ENCODE measurements at places on chromosomes 4 and X.

DNA sequence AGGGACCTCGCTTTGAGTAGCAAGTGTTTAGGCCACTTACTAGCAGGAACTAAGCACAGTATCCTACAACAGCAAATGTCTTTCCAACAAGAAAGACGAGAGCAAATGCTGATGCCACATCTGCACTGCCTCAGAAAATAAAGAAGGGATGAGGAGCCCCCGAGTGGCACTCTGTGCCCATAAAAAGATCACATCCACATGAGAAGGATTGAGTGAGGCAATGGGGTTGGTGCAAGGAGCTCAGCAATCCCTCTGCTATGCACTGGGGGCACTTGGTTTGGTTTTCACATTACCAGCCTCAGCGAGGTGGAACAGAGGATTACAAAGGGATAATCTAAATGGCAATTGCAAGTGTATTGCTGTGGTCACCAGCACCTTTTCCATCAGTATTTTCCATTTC lies 252.8 kb upstream of the SLC7A11 start:
- no peak for DNase-seq

GRCh38 chr4:55879224-55879623 lies 25.8 kb downstream of the EXOC1 start:
- DNase-seq, result no peak

GRCh38 chr4:2330091-2331042 lies 68.5 kb upstream of the MXD4 start:
- DNase-seq, result no peak

- DNase-seq, result peak; percentile 25
These were observed at the start of gene USP11 for GRCh38 chrX:47232803-47233332. TSS of gene USP11 (plus strand) at chrX:47233009. CDS start at chrX:47233044, 35 bp downstream.

DNA sequence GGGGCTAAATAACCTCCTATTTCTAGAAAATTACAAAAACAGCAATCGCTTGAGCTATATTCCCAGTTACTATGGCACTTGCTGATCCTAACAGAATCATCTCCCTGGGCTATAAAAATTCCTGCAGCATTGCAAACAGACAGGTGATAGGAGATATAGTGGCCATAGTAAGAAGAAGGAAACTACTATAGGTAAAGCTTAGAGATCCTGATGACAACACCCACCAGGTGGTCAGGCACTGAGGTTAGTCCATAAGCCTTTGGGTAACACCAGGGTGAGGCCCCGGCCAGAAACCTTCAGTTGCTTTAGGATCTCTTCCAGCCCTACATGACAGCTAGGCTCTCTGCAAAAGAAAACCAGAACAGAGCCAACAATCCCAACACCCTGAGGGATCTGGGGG lies 197.9 kb upstream of the PPP1R2C start:
- DNase-seq, result no peak

GRCh38 chr4:73908965-73909364 lies 39.8 kb downstream of the CXCL1 start:
- no peak for DNase-seq

DNA sequence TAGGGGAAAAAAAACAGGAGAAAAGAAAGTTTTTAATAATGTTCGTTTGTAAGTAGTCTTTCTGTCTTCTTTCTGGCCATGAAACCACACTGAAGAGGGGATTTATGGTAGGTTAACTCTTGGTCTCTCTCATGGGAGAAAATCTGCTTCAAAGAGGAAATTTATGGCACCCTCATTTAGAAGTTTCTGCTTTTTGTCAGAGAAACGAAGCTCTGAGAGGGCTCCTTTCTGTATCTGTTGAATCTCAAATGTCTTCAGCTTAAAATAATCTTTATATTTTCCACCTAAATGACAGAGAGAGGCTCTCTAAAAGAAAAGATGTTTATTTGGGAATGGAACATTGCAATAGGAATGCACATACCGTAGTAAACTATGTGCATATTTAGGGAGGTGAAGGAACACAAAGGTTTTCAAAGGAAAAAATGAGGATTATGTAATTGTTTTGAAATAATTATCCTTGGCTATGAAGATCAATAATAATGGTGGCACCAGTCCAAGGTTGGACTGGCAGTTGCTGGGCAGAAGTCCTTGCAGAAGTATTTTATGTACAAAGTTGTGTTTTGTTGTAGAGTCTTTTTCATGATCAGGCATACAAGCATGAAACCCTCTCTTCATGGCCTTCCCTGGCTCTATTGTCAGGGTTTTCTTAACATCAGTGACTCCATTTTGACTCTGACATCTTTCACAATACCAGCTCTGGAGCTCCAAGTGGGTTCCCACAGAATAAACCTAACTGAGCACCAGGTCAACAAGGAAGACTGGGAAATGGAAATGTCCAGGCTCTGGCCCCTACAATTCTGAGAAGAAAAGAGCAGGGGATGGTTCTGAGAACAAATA lies 53.0 kb upstream of the HPSE start:
- DNase-seq, result no peak

DNA sequence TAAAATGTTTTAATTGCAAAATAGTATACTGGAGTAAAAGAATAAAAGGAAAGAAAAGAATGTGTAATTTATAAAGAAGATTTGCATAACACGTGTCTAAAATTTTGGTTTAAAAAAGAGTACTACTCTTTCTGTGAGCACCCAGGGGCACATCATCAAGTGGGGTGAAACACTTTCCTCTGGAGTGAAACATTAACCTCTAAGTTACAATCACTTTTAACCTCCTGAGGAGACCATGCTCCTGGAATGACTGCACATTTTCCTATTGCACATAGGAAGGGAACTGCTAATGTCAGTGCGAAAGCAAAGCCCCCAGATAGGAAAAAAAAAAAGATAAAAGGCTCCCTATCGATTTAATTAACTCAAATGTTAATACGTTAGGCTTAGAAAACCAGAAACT lies 13.3 kb downstream of the VEGFC start:
- no peak for DNase-seq

- peak; percentile 15 for DNase-seq
These were observed 612 bp downstream of the MAGED2 start for GRCh38 chrX:54808109-54808604.

GRCh38 chrX:30881797-30882196 lies 7.3 kb downstream of the TAB3 start:
- no peak for DNase-seq

- DNase-seq, result no peak
These were observed 1047.7 kb downstream of the STIM2 start for GRCh38 chr4:27908356-27908755.

DNA sequence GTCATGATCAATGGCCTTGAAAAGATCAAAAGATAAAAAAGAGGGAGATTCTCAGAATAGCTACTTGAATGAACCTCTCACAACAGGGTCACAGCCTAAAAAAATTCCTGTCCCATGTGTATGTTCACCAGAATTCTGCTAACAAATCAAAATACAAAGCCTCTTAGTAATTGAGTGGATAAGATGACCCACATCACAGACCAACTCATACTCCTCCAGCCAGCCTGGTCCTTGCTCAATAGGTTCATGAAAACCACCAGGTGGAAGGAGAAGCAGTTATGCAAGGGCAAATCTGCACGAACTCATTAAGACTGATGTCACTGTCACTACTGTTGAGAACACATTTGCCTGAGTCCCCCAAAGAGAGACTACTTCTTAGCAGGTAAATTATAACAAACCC lies 21.5 kb downstream of the WDFY3 start:
- no peak for DNase-seq

DNA sequence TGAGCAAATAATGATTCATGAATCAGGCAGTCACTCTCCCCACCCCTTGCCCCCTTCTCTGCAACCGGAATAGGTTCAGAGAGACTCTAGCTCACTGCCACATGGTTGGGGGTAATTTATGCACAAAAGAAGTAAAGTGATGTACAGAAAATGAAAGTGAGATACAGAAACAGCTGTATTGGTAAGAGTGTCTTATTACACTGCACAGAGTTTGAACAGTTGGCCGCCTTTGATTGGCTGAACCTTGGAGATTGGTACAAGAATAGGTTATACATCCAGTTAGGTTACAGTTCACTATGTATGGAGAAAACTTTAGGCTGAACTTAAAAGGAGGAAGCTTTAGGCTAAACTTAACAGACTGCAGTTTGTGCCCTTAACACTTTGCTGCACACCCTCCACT lies 34.6 kb upstream of the DIAPH2 start:
- no peak for DNase-seq

GRCh38 chr4:15947684-15948083 lies 9.1 kb upstream of the FGFBP1 start:
- no peak for DNase-seq

- no peak for DNase-seq
These were observed 270.5 kb upstream of the PPARGC1A start for GRCh38 chr4:24160358-24160757.

DNA sequence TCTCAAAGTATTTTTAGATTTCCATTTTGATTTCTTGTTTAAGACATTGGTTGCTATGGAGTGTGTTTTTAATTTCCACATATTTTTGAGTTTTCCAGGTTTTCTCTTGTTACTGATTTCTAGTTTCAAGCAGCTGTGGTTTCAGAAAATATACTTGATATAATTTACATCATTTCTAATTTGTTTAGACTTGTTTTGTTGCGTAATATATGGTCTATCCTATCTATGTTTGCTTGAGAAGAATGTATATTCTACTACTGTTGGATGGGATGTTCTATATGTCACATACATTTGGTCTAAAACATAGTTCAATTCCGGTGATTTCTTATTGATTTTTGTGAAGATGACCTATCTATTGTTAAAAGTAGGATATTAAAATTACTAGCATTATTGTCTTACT lies 170.5 kb upstream of the EMCN start:
- DNase-seq, result no peak

DNA sequence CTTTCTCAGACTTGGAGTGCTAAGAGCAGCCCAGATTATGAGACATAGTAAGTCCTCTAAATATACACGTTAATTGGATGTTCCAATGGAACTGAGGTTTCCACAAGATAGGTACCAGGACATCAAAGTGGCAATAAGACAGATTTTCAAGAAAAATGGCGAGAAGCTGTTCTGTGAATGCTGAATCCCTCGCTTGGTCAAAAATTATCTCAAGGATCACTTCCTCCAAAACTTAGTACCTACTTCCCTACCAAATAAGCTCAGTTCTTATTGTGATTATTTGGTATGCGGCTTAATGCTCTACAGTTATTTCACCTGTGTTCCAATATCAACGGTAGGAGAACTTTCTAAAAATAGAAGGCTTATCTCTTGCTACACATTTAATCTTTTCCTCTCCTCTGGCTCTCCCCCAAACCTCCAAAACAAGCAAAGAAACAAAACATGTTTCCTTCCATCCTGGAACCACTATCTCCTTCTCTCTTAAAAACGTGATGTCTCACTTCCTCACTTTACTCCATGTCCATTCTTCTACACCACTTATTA lies 14.7 kb downstream of the PDGFC start:
- no peak for DNase-seq

- DNase-seq, result no peak
These were observed 5.9 kb downstream of the MRFAP1L1 start for GRCh38 chr4:6703786-6704185.

- no peak for DNase-seq
These were observed 178.4 kb upstream of the NWD2 start for GRCh38 chr4:37066159-37066558.

GRCh38 chr4:141036786-141037185 lies 96.5 kb downstream of the RNF150 start:
- DNase-seq, result no peak

GRCh38 chr4:127049526-127049925 lies 583.2 kb upstream of the INTU start:
- no peak for DNase-seq

DNA sequence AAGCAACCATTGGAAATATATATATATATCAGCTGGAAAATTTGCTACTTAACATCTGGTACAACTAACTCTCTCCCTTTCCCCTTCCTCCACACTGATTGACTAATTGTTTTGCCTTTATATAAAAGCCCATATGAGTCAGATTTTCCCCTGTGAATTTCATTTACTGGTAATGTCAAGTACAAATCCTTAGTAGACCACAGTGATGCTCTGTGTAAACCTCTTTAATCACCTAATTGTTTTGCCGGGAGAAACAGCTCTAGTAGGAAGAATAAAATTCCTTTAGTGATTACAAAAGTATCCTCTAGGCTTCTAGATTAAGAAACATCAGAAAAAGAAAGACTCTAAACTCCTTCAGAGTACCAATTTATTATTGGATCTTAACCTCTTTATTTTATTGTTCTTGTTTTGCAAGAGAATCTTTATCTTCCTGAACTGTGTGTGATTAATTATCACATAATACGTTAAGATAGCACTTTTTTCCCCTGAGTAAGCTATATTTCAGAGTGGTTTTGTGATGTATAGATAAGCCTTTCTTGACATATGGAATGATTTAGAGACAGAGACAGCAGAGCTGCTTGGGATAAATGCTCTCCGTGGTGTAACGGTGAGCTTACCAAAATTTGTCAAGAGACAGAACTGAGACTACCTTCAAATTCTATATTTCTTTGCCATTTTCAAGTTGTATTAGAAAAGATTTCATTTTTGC lies 1606.4 kb upstream of the TENM3 start:
- DNase-seq, result no peak

DNA sequence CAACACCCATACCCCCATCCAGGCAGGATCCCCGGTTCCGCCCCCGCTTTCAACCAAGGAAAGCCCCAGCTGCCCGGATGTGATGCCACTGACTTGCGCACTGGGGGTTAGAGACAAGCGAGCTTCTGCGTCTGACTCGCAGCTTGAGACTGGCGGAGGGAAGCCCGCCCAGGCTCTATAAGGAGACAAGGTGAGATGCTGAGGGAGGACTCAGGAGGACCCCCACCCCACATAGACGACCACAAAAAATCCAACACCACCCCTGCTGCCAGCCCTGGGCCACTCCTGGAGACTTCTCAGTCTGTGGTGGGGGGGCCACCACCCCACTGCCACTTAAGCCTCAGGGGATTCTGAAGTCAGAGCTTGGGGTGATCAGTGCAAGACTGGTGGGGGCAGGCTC lies at the start of gene MAGEA4:
MAGEA4 (plus strand) TSS at position 110 of the 400 bp plus-strand sequence. CDS start 10,776 bp downstream, outside the sequence.
- no peak for DNase-seq

- DNase-seq, result no peak
These were observed 14.9 kb downstream of the IGFBP7 start for GRCh38 chr4:57095245-57095644.

- peak; percentile 26 for DNase-seq
These were observed 923 bp upstream of the CPEB2 start for GRCh38 chr4:15001248-15001868.

DNA sequence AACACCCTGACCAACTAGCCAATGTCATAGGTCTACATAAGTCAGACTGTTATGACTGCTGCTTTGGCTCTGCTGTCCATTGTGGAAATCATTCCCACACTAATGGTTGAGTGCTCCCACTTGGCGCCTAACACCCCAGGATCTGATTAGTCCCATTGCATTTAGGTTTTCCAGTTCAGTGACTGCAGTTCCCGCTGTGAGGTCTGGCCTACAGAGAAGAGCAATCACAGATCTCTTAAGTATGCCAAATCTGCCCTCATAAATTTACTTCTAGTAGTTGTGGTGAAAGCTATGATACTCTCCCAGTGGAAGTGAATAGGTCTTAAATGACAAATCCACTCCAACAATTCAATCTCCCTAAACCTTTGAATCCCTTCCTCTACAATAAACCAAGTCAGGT lies 77.3 kb upstream of the IL2 start:
- DNase-seq, result no peak

DNA sequence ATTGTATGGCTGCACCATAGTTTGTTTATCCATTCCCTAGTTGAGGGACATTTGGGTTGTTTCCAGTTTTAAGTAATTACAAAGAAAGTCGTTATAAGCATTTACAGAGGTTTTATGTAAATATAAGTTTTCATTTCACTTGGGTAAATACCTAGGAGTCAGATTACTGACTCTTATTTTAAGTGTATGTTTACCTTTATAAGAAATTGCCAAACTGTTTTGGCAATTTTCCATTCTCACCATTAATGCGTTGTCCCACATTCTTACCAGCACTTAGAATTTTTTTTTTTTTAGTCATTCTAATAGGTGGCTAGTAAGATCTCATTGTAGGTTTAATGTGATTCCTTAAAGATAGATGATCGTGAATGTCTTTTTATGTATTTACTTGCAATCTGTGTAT lies 121.5 kb upstream of the NR3C2 start:
- DNase-seq, result no peak

Measured in stimulated activated CD8-positive, alpha-beta memory T cell treated with anti-CD3 and anti-CD28 coated beads, Interleukin-2, amount 100 ng/mL, for 1 hour (primary cell).